Kidney epithelial cell (primary cell): ENCODE measurements at places on chromosomes 2 and 18. TPM values are rescaled to one million over a fixed set of nuclear protein-coding genes. Genes with fewer than 3 reads are reported as not detected.

DNA sequence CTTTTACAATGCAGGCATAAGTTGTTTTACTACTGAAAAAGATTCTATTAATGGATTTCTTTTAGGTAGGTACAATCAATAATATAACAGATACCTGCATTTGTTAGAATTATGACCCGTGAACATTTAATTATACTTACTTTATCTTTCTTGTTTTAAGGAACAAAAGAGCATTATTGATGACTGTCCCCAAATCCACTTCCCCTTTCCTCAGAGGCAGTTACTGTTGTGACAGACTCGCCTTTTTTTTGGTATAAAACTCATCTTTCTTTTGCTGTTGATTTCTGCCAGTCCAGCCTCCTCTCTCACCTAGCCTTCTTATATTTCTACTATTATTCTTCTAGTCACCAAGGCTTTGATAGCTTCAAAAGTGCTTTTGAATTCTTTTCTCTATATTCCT, 12.1 kb downstream of the ACTR3 start:
- no peak for DNase-seq

DNA sequence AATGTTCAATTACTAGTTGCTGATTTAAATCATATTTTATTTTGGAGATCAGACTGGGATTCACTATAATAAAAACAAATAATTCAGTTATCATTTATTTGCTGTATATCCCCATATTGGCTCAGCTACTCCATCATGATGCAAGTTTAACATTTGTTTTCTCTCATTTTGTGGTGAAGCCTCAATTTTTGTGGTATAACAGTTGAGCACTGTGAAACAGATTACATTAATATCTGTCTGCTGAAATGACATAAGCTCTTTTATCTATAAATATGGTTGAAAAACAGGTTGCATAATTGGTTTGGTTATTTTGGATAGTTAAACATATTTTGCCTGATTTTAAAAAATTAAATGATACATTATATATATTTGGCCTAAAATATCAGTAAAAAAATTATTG, 67.7 kb downstream of the DPP4 start:
- DNase-seq = no peak

- peak; percentile 44 for DNase-seq
These were observed 143.8 kb upstream of the ARL4C start for GRCh38 chr2:234640657-234641056.

The FAM237A gene
- not detected in 2 replicates for total RNA-seq
